ENCODE measurements at places on chromosomes 4 and X.

DNA sequence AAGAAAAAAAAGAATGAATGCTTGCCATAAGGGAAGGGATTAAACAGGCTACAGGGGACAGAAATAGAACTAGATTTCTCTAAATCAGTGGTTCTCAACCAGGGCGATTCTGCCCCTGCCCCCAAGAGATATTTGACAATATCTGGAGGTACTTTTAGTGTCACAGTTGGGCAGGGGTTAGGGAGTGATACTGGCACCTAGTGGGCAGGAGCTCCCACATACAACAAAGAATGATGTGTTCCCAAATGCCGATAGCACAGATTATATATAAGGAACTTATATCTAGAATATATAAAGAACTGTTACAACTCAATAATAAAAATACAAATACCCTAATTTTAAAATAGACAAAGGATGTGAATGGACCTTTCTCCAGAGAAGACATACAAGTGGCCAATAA lies 14.7 kb downstream of the S100G start:
- no peak for DNase-seq

DNA sequence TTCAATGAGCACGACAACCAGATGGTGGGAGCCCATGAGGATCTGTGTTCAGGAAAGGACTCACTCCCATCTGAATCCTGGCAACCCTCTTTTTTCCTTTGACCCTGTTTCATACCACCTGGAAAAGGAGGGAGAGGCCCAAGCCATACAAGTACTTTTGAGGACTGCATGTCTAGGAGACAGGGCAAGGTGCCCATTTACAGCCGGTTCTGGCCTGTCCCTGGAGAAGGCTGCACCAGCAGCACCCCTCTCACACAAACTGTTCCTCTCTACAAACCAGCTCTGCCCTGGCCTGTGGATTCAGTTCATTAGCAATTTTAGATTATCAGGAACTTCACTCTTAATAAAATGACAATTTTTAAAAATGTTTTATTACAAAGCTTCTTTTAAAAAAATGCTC lies 57.5 kb downstream of the HADH start:
- DNase-seq, result no peak

DNA sequence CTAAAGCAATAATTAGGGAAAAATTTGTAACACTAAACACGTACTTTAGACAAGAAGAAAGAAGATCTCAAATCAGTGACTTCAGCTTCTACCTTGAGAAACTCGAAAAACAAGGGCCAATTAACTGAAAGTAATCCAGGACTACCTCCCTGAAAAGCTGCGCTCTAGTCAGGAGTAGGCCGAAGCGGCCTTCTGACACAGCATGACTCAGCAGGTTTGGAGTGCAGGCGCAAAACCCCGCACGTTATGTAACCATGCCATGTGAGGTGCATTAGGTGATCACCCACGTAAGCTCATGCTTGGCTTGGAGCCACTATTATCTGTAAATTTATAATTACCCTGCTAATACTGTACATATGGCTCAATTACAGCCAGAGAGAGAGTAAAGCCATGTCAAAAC lies 52.8 kb upstream of the CCDC149 start:
- DNase-seq, result no peak

DNA sequence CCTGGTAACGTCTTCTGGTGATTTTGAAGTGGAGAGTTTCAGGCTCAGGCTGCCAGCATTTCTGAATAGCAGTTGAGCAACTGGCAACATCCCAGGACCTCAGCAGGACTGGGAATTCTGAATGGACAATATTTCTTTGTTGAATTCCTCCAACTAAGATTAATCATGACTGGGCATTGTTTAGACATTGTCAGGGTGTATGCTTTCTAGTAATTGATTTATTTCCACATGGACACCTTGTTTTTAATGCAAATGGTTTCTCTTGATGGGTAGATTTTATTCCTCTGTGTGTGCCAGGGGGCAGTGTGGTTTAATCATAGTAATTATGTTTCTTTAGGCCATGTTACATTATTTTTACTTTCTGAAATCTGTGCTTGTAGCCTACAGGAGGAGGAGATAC lies 1004.7 kb upstream of the LCORL start:
- no peak for DNase-seq

GRCh38 chrX:10636337-10636736 lies 16.0 kb upstream of the MID1 start:
- no peak for DNase-seq

- DNase-seq, result no peak
Measured at GRCh38 chr4:142549726-142550463, 296.2 kb downstream of the INPP4B start.

GRCh38 chrX:41522081-41522480 lies 74.9 kb downstream of the NYX start:
- DNase-seq, result no peak

DNA sequence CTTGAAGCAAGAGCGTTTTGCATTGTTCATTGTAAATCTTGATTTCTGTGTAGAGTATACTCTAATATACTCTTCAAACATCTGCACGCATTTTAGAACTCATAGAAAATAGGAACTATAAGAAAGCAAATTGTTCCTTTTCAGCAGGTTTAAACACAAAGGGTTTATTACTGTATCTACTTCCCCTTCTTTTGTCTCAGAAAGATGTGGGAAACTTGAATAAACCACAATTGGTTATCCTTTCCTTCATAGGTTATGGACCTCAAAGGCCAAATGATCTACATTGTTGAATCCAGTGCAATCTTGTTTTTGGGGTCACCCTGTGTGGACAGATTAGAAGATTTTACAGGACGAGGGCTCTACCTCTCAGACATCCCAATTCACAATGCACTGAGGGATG lies 46.0 kb upstream of the GUCY1B1 start:
- no peak for DNase-seq

- peak; percentile 34 for DNase-seq
Measured at GRCh38 chr4:109302361-109303139, at the start of gene COL25A1. COL25A1 (minus strand) TSS chr4:109302658.

DNA sequence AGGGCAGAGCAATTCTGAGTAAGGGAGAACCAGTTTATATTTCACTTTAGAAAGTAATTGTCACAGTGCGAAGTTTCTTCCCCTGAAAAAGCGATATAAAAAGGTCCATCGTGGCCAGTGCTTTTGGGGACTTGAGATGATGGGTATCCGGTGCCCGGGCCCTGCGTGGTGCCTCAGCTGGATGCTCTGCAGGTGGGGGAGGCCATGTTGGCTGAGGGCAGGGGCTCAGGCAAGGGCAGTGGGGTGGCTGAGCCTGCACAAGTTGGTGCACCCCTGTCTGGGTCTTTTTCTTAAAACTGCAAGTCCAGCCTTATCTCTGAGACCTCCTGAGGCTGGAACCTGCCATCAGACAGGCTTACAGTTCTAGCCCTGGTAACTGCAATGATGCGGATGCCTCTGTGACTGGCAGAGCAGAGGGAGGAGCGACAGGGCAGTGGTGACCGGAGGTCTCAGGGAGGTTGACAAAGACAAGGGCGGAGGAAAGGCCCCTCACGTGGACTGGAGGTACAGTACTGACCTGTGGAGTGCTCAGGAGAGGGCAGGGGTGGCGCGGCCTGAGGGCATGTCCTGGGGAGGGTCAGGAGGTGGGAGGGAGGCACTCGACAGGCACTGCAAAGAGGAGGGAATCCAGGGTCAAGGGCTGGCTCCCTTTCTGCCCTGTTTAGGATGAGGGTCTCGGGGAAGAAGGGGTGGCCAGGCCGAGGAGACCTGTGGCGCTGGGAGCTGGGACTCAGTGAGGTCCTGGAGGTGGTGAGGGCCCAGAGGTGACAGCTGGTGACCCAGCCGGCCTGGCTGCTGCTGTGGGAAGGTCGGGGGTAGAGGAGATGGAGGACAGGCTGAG lies 1.8 kb downstream of the RGS12 start:
- no peak for DNase-seq
